Head of caudate nucleus (tissue), 42 donors: ENCODE measurements at places on chromosomes 1 and 21.

DNA sequence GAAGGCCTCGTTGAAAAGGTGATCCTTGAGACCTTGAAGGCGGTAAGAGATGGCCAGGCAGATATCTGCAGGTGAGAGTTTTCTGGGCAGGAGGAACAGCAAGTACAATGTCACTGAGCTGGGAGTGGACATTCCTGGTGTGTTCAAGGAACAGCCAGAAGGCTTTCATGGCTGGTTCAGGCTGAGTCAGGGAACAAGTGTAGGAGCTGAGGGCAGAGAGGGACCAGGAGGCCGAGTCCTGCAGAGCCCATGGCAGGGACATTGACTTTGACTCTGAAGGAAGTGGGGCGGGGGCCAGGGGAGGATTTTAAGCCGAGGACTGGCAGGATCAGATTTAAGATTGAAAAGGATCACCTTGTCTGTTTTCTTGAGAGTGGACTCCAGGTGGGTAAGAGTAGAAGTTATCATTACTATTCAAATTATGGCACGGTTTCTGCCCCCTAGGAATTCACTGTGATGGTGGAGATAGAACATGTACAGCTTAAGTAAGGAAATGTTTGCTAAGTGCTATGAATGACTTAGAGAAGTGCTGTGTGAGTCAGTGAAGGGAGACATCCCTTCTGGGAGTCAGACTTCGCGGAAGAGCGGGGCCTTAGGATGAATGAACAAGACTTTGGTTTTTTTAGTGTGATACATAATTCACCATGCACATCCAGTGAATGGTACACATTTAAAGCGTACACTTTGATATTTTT is 202.3 kb downstream of the KIF26B start:
- DNase-seq = no peak

DNA sequence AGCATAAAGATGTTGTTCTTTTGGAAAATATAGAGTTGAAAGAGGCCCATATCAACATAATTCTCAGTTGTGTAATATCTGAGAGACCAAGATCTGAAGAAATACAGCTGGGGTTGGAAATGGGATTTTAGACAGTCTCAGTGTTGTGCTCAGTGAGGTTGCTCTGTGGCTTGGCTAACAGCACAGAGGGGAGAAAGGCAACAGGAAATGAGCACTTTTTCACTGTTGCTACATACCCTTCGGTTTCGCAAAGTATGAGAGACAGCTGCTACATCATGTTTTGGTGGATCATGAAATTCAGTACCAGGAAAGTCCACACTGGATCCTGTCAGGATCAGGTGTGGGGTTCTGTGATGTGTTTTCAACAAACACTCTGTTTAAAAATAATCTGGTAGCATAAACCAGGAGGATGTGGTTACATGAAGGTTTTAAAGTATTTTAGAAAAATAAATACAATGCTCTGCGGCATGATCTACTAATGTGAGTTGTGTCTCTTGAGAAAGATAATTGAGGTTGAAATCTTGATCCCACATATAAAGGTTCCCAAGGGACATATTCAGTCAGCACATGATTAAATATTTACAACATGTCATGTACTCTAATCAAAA is 7.0 kb upstream of the GPR88 start:
- DNase-seq = no peak

DNA sequence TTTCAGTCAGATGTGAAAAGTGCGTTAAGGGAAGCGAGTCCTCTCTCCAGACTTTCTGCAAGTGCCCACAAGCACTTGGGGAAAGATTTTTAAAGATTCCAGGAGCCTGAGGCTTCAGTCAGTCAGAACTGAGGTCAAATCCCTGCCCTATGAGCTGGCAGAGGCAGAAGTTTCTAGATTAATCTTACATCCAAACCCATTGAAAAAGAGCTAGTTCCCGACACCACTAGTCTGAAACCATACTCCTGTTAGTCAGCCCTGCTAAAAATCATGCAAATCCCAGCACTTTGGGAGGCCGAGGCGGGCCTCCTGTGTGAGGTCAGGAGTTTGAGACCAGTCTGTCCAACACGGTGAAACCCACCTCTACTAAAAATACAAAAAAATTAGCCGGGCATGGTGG is 21.0 kb downstream of the RSPH1 start:
- no peak for DNase-seq

DNA sequence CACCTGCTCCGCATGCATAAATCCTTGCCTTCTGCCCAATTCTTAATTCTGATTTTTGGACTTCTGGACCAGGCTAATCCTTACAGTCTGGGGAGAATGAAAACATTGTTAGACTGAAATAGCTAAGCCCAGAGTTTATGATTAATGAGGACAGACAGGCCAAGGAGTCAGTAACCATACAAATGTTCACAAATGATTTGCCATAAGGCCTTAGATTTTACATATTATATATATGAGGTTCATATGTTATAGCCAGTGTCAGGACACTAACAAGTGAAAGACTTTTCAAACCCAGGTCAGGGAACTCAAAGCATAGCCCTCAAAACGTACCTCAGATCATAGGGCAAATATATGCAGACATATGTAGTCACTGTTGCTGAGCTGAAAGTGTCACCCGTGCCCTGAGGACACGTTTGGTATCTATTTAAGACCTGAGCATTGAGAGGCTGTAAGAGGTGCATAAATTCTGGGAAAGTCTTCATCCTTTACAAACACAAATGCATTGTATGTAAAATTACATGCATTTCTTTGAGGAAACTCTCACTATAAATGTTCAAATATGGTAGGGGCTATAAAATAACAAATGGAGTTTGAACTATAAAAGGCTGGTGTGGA is 45.3 kb upstream of the FBXO28 start:
- DNase-seq = no peak

DNA sequence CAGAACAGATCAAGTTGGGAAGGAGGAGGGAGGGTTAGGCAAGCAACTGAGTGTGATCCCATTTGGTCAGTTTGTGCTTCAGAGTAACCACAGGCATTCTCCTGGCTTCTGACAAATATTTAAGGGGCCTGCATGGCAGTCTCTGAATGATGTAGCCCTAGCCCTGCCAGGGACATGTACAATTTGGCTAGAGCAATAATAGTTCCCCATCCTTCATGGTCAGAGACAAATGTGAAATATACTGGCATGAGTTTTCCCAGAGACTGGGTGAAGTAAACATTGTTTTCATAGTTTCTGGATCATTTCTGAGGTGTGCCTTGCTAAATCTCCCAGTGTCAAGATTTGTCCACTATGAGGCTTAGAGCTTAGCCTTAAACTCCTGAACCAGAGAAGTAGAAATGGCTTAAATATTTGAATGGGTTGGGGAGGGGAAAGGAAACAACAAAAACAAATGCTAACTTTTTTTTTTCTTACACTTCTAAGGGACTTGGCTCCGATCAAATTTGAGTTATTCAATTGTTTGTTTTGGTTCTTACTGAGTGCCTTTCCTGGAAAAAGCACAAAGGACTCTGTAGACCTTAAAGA is 42.0 kb upstream of the UBE2U start:
- DNase-seq = no peak

GRCh38 chr1:155062702-155063411 is 683 bp upstream of the EFNA4 start:
- DNase-seq = peak; percentile 31

DNA sequence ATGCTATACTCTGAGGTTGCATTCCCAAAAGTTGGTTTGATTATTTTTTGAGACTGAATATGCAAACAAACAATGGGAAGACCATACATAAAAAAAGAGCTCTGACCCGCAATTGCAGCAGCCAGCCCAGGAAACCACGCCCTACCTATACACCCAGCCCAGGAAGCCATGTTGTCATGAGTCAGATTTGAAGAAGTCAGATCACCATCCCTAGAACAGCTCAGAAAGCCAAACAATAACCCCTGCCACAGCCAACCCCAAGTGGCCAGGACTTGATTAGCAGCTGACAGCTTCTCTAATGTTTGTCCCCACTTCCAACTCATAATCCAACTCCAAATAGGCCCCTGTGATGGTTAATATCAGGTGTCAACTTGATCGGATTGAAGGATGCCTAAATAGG is 621.9 kb downstream of the NPHP4 start:
- DNase-seq = no peak

GRCh38 chr1:9454494-9455066 is 84.7 kb upstream of the SLC25A33 start:
- DNase-seq = no peak

- DNase-seq = no peak
Measured at GRCh38 chr1:14974361-14974760, 179.2 kb upstream of the TMEM51 start.

DNA sequence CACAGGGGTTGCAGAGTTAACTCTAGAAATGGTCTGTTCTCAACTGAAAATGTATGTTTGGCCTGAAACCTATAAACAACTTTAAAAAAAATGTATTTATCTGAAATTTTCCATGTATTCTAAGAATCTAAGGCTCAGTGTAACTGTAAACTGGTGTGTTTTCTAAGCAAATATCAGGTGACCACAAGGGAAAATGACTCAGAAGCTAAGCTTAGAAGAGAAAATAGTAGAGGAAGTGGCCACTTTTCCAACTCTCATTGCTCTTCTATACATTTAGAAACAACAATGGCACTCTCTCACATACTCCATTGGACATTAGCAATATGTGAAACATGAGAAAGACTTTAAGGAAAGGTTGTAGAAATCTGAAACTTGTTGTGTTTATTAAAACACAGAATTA is 7.5 kb downstream of the TNFSF18 start:
- DNase-seq = no peak

- no peak for DNase-seq
Measured at GRCh38 chr1:115400891-115401290, 62.8 kb upstream of the NGF start.

GRCh38 chr1:88060750-88061491 is 623.2 kb upstream of the PKN2 start:
- DNase-seq = no peak

DNA sequence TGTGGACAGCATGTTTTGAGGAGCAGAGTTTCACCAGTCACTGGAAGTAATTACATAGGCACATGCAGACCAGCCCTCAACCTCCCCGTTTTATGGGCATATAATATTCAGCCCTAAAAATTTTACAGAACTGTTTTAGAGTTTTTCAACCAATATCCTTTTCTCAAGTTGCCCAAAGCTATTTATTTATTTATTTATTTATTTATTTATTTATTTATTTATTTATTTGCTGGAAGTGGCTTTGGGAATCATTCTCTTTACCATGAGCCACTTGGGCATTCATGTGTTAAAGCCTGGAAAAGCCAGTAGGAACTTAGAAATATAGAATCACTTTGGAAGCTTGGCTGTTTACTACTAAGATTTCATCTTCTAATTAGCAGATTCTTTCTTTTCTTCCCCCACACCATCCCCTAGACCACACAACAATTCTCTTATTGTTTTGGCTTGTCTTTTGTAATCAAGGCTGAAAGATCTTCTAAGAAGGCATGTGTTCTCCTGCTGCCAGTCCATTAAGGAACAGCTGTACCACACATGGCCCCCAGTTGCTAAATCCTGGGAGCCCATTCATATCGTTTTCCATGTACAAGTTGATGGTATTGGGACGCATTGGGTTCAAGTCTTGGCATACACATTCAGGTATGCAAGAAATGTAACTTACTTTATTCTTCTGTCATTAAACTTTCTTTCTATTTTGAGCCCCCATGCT is 220.0 kb downstream of the PAPPA2 start:
- DNase-seq = no peak

DNA sequence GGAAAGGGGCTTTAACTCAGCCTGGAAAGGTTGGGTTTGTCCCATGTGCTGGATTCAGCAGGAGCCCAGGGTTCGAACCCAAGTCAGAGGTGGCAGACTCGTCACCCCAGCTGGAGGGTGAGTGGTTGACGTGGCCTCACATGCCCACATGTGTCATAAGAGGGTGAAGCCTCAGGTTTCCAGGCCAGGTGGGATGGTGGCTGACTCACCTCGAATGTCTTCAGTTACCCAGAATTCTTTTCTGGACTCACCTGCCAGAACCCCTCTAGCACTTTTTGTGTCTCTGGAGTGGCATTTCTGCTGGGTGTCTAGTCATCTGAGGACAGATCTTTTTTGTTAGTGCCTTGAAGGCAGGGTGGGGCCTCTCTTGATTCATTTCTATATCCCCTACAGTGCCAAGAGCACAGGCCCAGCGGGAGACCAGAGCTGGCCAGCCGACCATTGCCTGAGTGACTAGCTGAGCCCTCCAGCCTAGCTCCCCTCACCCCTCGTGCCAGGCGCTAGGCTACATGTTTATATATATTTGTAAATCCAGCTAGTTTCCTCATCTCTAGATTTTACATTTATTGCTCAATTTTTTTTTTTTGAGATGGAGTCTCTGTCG is 28.1 kb downstream of the IL6R start:
- DNase-seq = no peak

- DNase-seq = no peak
Measured at GRCh38 chr1:97245682-97246081, 524.1 kb downstream of the PTBP2 start.

GRCh38 chr1:228464487-228464983 is 22.6 kb upstream of the RNF187 start:
- DNase-seq = peak; percentile 90

- DNase-seq = no peak
Measured at GRCh38 chr1:32051706-32052105, 21.0 kb upstream of the TMEM39B start.

- DNase-seq = no peak
Measured at GRCh38 chr1:32761253-32761877, 55.8 kb downstream of the YARS1 start.

DNA sequence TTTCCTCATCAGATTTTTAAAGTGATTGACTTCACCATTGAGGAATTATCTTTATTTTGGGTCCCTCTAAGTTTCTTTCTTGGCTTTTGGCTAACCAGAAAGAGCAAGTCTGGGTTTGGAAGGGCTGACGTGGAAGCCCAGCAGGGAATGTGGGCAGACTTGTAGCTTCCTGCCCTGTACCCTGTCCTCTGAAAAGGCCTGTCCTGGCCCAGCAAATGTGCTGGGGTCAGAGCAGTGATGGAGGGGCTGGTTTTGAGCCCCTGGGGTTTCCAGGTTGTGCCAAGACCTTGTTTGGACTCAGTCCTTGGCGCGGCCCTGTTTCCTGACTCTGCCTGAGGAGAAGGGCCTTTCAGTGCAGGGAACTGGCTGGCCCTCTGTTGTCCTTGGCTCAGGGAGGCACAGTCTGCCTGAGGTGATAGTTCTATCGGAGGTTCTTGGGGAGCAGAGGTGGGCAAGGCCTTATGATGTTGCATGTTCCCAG is 72.1 kb downstream of the UCK2 start:
- DNase-seq = no peak

GRCh38 chr1:239228451-239228850 is 157.9 kb upstream of the CHRM3 start:
- DNase-seq = no peak

GRCh38 chr1:30824736-30825429 is 67.3 kb upstream of the LAPTM5 start:
- DNase-seq = no peak

DNA sequence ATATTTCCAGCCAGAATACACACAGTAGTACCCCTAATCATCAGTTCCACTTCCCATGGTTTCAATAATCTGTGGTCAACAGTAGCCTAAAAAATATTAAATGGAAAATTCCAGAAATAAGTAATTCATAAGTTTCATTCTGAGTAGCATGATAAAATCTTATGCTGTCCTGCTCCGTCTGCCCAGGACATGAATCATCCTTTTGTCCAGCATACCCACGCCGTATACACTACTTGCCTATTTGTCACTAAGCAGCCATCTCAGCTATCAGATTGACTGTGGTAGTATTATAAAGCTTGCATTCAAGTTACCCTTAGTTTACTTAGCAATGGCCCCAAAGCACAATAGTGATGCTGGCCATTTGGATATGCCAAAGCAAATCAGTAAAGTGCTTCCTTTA is 118.7 kb downstream of the SLC5A9 start:
- no peak for DNase-seq

- DNase-seq = peak; percentile 62
Measured at GRCh38 chr1:93629101-93630059, 52.3 kb downstream of the BCAR3 start.
